ENCODE measurements at places on chromosomes 4 and X. TPM values are rescaled to one million over a fixed set of nuclear protein-coding genes. Genes with fewer than 3 reads are reported as not detected.
A peak's percentile ranks its signal among the peaks of the same experiment; 100 is the strongest.

DNA sequence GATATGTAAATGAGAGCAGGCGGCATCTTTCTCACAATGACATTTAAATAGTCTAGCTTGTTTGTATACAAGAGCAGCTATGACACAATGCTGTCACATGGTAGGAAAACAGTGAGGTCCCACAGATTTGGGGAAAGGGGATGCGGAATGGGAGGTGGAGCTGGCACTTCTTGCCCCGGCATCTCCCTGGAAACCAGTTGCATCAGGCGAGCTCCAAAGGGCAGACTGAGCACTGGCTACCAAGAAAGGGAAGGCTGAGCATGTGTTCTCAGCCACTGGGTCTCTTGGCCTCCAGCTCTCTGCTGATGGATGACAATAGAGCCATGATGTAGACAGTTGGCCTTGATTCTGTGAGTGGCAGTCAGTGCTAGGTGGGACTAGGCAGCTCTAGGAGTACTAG, 109.0 kb downstream of the UCHL1 start:
- no peak for DNase-seq

Gene CENPI
- 5.1 TPM for polyA plus RNA-seq

DNA sequence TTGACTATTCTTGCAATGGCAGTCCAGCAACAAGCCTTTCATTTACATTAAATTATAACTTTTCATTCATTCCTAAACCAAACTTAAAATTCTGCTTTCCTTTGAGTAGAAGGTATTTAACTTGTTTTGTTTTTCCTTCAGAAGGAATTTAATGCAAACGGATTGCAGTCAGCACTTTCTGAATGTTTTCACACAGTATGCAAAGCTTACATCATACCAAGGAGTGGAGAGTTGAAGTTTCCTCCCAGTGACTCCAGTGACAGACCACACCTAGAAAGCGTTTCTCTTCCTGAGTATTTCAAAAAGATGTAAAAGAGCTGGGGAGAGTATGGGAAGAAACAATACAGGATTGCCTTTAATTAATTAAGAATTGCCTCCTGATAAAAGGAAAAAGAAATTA, 8.1 kb downstream of the EPGN start:
- no peak for DNase-seq

- no peak for DNase-seq
Measured at GRCh38 chr4:90943311-90943710, 816.1 kb downstream of the CCSER1 start.

- no peak for DNase-seq
Measured at GRCh38 chrX:45347877-45348276, 147.2 kb upstream of the DIPK2B start.

Gene PIR
- 2.3 TPM for polyA plus RNA-seq

- DNase-seq, result no peak
Measured at GRCh38 chr4:128908735-128909134, 99.2 kb downstream of the JADE1 start.

DNA sequence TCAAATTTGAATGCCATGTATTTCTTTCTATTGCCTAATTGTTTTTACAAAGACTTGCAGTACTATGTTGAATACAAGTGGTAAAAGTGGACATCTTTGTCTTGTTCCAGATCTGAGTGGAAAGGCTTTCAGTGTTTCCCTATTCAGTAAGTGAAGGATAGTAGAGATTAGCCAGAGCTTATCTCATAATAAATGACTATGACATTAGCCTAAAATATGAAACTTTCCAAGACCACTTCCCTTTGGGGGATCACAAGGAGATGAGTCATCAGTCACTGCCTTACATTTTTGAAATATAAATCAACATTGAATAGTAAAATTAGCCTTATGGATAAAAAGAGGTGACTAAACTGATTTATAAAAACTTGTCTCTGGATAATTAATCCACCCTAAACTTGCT, 554.1 kb upstream of the MAGEB2 start:
- DNase-seq, result no peak

Gene PTTG2
- not detected for polyA plus RNA-seq

DNA sequence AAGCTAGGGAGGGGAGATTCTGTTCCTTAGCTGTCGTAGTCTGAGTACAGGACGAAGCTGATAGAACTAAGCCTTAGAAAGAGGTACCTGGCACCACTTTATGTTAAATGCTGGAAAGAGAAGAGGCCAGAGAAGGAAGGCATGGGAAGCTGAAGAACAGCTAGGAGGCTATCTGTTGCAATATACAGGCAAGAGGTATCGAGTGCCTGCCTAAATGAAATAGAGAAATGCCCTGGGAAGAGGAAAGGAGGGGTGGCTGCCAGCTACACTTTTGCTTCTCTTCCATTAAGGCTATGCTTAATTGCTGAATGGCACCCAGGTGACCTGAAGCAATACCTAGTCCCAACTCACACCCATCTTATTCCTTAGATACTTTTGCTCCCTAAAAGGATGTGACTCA, 380.4 kb upstream of the FGF13 start:
- no peak for DNase-seq

- DNase-seq, result no peak
Measured at GRCh38 chr4:51867689-51868448, 24.9 kb downstream of the DCUN1D4 start.

- DNase-seq, result no peak
Measured at GRCh38 chrX:9285342-9285771, 179.5 kb upstream of the TBL1X start.

- DNase-seq, result no peak
Measured at GRCh38 chr4:143348233-143349077, 11.8 kb downstream of the GAB1 start.

DNA sequence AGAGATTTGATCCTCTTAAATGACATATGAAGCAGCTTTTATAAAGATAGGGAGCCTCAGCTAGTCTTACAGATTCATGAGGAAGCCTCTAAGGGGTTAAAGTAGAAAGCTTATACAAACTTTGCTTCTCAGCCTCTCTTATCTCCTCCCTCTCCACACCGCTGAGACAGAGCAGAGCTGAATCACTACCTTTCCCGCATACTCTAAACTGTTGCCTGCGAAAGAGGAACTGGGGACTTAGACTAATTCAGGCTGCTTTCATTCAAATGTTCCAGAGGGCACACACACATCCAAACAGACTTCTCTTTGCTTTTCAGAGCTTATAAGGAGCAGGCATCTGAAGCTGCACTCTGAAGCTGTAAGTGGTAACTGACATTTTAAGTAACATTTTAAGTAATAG, at the start of gene SERTM2:
Gene SERTM2 (plus strand): TSS at position 169 of the 400 bp plus-strand sequence. CDS start 7,213 bp downstream, outside the sequence.
- DNase-seq, result no peak

GRCh38 chr4:175560604-175561003, 251.5 kb downstream of the GPM6A start:
- DNase-seq, result peak; percentile 40

DNA sequence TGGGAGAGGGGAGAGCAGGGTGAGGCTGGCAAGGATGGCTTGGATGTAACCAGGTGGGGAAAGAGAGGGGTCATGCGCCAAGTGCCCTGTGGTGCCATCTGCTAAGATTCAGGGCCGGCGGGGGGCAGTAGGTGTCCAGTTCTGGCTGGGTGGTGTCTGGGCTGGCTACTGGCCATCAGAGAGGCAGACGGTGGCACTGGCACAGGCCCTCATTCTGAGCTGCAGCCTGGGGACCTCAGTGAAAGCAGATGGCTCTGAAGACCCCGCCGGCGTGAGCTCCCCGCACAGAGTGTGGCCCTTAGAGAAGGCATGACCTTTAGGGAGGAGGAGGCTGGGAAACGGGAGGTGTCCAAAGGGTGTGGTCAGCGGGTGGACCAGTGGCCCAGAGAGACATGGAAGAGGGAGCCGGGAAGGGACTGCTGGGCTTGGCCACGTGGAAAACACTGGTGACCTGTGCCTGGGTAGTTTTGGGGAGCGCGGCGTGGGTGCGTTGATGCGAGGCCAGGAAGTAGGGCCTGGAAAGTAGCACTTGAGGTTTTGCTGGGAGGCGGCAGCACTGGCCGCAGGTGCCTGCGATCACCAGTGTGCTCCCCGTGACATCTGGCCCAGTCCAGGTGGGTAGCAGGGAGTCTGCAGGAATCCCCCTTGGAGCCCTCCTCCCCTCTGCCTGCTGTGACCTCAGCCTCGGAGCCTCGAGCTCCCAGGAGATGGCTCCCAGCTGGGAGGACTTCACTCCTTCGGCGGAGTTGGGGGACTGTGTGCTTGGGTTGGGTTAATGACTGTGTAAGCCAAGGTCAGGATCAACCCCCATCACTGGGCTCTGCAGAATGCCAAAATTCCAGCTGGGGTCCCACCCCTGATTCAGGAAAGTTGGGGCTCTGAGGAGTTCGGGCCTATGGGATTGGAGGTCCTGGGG, 9.3 kb upstream of the SH3TC1 start:
- no peak for DNase-seq

- DNase-seq, result no peak
Measured at GRCh38 chr4:117324851-117325491, 239.6 kb upstream of the TRAM1L1 start.

DNA sequence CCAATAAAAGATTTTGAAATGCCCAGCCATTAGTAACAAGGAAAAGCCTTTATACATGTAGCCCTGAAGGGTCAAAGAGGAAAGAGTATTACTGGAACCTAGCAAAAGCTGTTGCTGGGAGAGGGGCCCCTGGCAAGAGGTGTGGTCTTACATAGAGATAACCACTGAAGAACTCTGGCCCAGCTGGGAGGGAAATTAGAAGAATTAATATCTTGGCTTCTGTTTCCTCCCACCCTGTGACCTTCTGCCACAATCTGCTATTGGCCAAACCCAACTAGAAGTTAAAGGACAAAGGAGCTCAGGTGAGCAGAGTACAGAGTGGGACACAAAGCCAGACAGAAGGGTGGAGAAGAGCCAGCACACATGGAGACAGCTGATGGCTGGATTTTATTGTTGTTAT, 39.3 kb upstream of the CCNG2 start:
- no peak for DNase-seq

Gene PRDM5
- polyA plus RNA-seq, result 9.0 TPM

Gene NHS
- 1.4 TPM for polyA plus RNA-seq

GRCh38 chr4:42167709-42168108, 15.3 kb upstream of the BEND4 start:
- DNase-seq, result no peak

GRCh38 chrX:130053236-130053635, 57.1 kb downstream of the ELF4 start:
- no peak for DNase-seq

DNA sequence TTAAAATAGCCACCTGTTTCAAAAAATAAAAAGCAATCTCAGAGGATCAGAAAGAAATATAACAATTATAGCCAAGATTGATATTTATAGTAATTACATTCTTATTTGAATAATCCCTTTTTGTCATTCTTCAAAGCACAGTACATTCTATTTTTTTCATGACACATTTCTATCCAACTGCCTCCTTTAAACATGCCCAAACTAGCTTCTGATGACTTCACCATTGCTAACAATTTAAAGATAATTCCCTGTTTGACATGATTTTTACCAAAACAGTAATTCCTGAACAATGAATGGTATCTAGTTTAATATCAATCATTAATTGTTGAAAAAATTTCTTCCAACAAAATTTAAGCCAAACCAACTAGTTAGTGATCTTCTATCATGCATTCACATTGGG, 172.4 kb downstream of the SNCA start:
- no peak for DNase-seq

DNA sequence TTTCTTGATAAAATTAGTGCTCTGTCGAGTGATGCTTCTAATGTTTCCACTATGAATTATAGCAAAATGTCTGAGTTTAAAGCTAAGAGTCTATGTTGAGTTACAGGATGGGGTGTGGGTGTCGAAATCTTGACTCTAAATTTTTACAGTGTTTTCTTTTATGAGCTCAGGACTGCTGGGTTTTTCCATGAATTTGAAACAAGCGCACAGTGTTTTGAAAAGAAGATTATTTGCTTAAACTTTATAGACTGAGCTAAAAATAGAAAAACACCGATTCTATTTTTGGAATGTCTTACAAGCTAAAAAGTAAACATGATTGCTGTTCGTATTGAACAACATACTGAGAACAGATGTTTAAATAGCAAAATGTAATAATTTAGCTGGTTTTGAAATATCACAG, 7.5 kb downstream of the PTTG2 start:
- no peak for DNase-seq

DNA sequence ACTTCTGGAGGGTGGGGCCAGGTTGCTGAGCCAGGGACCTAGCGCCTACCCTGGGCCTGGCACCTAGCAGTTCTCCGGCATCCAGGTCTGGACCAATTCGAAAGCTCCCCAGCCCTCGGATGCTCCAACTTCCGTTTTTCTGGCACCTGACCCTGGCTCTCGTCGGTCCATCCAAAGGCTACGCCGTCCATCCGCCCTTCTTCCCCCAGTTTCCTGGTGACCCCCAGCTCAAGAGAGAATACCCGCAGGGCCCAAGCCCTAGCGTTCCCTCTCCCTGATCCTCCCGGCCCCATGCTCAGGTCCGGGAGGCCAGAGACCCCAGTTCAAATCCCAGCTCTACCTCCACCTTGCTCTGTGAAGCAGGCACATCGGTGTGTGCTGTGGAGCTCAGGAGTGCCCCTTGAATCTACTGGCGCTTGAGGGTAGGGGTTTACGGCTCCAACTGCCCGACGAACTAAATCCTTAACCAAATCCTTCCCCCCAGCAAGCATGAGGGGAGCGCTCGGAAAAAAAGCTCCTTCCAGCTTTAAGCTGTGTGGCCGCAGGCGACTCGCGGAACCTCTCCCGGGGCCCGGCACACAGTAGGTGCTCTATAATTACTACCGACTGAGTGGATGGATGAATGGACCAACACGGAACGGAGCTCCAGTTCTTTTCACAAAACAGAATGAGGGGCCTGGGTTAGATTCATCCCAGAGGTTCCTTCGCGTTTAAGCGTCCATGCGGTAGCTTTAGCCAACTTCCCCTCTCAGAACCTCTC, 1.1 kb downstream of the CRMP1 start:
- DNase-seq, result no peak

GRCh38 chrX:141469469-141469868, 115.1 kb downstream of the SPANXA1 start:
- DNase-seq, result no peak

Gene YY2
- polyA plus RNA-seq, result 1.2 TPM

Gene SMIM10
- 12.7 TPM for polyA plus RNA-seq

- DNase-seq, result no peak
Measured at GRCh38 chr4:168945291-168945690, 64.8 kb downstream of the CBR4 start.

GRCh38 chrX:25015486-25016360, at the start of gene ARX:
Gene ARX, minus strand, starts transcription at chrX:25015965. Its CDS starts 228 bp downstream, at chrX:25015737.
- DNase-seq, result peak; percentile 13

- DNase-seq, result peak; percentile 83
Measured at GRCh38 chrX:106802388-106803275, at the start of gene TBC1D8B. Gene TBC1D8B, plus strand, starts transcription at chrX:106802673. Its CDS starts 181 bp downstream, at chrX:106802854.

DNA sequence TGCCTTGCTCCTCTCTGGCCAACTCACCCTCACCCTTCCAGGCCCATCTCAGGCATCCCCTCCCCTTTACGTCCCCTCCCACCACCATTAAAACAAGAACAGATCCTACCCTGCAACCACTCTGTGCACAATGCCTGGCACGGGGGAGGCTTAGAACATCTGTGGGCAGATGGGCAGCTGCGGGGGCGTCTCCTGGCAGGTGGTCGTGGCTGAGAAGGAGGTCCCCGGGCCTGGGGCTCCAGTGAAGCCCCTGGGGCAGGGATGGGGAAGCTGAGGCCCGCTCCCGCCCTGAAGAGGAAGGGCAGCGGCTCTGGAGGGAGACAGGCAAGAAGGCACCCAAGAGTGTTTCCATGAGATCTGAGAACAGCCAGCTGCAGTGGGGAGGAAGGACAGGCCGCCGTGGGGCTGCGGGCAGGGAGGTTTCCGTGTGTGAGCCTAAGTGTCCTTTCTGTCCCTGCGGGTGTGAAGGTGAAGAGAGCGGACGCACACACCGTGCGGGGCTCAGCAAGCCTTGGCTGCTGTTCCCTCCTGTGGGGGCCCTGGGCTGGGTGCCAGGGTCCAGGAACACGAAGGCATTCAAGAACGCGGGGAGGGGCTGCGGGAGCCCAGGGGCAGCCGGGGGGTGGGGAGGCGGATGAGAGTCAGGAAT, 7.8 kb upstream of the TBC1D14 start:
- DNase-seq, result no peak
